Esophagus squamous epithelium (tissue), 5 donors: ENCODE measurements at places on chromosomes 4 and X.

DNA sequence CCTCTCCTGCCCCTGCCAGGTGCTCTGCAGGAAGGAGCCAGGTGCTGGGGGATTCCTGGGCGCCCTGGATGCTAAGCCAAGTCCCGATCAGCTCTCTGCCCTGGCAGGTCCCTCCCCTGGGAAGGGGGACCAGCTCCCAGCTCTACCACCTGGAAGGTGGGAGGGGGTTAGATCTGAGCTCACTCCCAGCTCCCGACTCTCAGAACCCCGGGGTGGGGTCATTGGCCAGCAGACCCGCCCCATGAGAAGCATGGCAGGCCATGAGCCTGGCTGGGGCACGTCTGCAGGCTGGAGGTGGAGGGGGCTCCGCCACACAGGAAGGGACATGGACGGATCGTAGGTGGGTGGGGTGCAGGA lies 83.4 kb upstream of the NKX1-1 start:
- no peak overlapping the region for H3K27ac ChIP-seq
- no peak for DNase-seq
- H3K36me3 ChIP-seq = no peaks in the 10 kb centered on the region
- H3K4me3 ChIP-seq = no peak overlapping the region
- H3K4me1 ChIP-seq = no peaks in the 10 kb centered on the region

DNA sequence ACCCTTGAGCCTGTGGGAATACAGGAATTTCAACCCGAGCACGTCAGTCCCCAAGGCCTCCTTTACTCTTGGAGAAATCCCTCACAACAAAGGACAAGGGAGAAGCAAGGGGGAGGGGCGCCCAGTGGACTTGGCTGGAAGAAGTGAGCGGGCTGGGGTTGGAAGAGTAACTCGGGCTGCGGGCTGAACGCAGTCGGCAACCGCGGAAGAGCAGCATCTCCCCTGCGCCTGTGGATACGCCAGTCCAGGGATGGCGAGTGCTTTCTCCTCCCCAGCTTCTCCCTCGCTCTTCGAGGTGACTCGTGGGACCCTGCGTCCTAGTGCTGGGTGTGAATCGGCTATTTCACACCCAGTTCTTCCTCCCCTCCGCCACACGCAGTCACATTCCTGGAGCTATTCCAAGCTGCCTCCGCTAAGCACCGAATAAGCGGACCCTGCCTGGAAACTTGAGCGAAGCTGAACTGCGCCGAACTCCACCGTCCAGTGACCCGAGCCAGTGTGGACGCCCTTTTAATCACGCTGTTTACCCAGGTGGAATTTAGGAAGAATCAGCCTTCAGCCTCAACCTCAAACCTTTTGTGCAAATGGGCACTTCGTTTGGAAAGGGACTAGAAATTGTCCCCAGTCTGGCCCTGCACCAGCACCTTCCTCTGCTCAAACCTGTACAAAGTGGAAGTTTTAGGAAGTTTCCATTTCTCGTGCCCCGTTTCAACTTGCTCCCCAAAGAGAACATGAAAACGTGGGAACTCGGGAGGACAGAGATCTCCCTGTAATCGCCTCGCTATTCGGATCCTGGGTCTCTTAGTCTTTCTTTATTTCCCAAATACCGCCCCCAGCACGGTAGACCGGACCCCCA lies 64.3 kb upstream of the WDR17 start:
- DNase-seq = no peak
- no peaks in the 10 kb centered on the region for H3K36me3 ChIP-seq
- peaks cover 17% of the 10 kb centered on the region for H3K27me3 ChIP-seq
- peak overlapping the region; percentile 26 for H3K4me3 ChIP-seq
- H3K4me1 ChIP-seq = peaks cover 11% of the 10 kb centered on the region
- H3K27ac ChIP-seq = no peak overlapping the region

- no peak for DNase-seq
- no peaks in the 10 kb centered on the region for H3K27me3 ChIP-seq
Measured at GRCh38 chrX:126770179-126770578, 49.4 kb upstream of the PRR32 start.

DNA sequence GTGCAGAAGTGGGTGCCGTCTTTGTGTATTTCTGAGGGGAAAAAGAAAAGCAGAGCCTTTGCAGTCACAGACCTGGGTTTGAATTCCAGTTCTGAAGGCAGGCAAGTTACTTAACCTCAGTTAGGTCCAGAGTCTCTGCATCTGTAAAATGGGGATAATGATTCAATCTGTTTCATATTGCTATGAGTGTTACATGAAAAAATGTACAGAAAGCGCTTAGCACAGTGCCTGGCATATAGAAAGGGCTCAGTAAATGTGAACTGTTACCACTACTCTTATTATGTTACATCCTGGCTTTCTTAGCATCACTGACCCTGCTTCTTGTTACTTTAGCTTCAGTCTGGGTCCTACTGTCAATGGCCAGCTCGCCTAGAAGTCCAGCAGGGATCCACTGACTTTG lies 45.9 kb downstream of the DOCK11 start:
- no peak overlapping the region for H3K27ac ChIP-seq
- no peak overlapping the region for H3K4me3 ChIP-seq
- no peaks in the 10 kb centered on the region for H3K36me3 ChIP-seq
- H3K4me1 ChIP-seq = no peaks in the 10 kb centered on the region

DNA sequence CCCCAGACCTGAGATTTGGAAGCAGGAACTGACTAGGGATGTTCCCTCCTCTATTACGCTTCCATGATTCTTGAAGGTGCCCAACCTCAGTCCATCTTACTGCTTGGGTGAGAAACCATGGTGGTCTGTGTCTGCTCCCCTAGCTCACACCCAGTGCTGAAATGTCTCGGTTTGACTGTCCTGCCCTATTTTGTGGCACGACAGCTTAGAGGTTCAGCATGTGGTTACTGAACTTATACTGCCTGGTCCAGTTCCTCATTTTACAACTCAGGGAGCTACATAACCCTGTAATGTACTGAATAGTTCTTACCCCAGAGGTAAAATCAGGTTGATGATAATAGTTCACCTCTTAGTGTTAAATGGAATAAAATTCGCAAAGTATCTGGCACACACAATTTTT lies 203.1 kb downstream of the RBM46 start:
- H3K4me1 ChIP-seq = no peaks in the 10 kb centered on the region
- H3K27ac ChIP-seq = no peak overlapping the region
- H3K27me3 ChIP-seq = no peaks in the 10 kb centered on the region
- no peak for DNase-seq

- no peaks in the 10 kb centered on the region for H3K36me3 ChIP-seq
- no peak overlapping the region for H3K27ac ChIP-seq
- no peaks in the 10 kb centered on the region for H3K27me3 ChIP-seq
- no peaks in the 10 kb centered on the region for H3K4me1 ChIP-seq
Measured at GRCh38 chrX:88944661-88945060, 197.6 kb downstream of the CPXCR1 start.

GRCh38 chrX:32448320-32448719 lies 763.0 kb downstream of the DMD start:
- no peaks in the 10 kb centered on the region for H3K4me1 ChIP-seq
- no peak overlapping the region for H3K4me3 ChIP-seq
- H3K36me3 ChIP-seq = no peaks in the 10 kb centered on the region
- H3K27ac ChIP-seq = no peak overlapping the region
- no peak for DNase-seq
- H3K27me3 ChIP-seq = no peaks in the 10 kb centered on the region

DNA sequence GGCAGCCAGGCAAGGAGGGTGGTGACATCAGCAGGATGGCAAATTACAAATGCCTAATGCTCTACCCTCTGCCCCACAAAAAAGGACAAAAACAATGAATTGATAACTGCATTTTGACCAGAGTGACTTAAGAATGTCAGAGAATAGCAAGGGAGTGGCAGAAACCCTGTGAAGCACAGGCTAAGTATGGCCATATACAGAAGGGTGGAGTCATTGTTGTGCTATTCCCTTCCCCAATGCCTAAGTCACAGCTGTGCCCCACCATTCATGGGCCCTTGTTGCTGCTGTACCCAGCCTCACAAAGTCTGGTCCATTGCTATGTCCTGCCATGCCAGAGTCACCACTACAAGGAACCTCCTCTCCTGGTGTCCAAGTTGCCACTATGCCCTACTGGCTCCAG lies 123.1 kb downstream of the NEK1 start:
- H3K27ac ChIP-seq = no peak overlapping the region
- no peaks in the 10 kb centered on the region for H3K36me3 ChIP-seq
- no peaks in the 10 kb centered on the region for H3K4me1 ChIP-seq
- H3K27me3 ChIP-seq = no peaks in the 10 kb centered on the region
